ENCODE measurements at places on chromosomes 3 and 15.
A peak's percentile ranks its signal among the peaks of the same experiment; 100 is the strongest.

GRCh38 chr15:97087006-97087741 lies 756.7 kb downstream of the NR2F2 start:
- DNase-seq = no peak

- no peak for DNase-seq
These were observed 55.6 kb downstream of the CYP11A1 start for GRCh38 chr15:74311734-74312444.

DNA sequence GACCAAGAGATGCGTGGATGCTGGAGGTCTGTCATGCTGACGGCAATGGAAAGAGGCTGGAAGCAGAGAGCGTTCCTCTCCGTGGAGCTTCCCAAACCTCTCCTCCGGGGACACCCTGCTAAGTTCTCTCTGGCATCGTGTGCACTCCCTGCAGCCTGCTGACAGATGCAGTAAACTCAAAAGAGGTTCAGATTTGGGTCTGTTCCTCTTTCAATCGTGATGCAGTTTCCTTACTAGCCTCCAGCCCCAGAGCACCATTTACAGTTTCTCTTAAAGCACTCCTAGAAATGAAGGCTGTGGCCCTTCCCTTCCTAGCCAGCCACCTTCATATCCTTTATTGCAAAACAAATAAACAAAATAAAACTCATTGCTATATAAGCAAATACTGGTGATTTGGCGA lies 47.3 kb upstream of the LRRC58 start:
- no peak for DNase-seq

DNA sequence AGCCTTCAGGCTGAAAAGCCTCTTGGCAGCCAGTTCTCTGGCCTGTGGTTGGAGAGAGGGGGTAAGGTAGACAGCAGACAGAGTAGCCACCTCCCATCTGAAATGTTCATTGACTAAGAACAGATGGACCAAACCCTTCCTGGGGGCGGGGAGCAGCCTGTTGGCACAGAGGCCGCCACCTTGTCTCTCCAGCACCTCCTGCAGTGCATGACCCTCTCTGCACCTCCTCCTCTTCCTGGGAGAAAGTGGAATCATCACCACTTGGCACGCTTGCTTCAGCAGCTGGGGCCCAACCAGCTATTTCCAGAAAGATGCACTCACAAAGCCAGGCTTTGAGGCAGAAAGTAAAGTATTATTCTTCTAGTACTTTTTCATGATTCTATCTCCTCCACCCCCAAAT lies 313.4 kb upstream of the CHRM5 start:
- DNase-seq = peak; percentile 57

- DNase-seq = no peak
These were observed 423.4 kb upstream of the WNT5A start for GRCh38 chr3:55910543-55910942.

GRCh38 chr15:50993598-50993997 lies 85.1 kb downstream of the AP4E1 start:
- no peak for DNase-seq

DNA sequence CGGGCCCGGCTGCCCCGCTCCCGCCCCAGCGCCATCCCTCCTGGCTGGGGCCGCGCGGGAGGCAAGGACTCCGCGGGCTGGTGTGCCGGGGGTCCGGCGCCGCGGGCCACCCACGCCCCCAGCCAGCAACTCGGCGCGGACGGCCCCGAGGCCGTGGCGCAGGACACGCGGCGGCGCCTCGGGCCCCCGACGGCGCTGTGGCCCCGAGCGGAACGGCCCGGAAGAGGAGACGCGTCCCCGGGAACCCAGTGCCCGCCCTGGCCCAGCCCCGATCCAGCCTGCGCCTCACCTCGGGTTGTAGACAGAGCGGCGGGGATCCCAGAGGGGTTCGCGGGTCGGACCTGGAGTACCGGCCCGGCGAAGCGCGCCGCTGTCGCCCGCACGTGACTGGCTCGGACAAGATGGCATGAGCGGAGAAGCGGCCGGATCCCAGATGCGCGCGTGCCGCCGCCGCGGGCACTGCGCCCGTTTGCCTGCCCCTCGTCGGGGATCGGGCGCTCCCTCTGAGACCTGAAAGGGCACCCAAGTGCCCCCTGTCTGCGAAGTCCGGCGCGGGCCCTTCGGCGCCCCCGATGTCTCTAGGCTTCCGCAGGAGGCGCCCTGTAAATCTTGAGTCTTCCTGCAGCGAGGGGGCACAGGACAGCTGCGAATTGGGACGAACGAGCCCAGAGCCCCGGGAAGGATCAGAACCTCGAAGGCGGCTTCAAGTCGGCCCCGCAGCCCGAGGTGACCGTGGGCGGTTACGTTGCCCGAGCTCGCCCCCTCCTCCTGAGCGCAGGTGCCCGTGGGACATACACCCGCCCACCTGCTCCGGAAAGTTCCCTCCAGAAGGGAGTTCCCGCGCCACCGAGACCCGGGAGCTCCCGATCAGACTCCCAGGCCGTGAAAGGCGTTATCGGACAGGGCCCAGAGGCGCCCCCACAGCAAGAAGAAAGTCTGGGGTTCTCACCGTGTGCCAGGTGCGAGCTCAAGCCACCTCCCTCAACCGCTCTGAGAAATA lies 598 bp upstream of the SFMBT1 start:
- no peak for DNase-seq

DNA sequence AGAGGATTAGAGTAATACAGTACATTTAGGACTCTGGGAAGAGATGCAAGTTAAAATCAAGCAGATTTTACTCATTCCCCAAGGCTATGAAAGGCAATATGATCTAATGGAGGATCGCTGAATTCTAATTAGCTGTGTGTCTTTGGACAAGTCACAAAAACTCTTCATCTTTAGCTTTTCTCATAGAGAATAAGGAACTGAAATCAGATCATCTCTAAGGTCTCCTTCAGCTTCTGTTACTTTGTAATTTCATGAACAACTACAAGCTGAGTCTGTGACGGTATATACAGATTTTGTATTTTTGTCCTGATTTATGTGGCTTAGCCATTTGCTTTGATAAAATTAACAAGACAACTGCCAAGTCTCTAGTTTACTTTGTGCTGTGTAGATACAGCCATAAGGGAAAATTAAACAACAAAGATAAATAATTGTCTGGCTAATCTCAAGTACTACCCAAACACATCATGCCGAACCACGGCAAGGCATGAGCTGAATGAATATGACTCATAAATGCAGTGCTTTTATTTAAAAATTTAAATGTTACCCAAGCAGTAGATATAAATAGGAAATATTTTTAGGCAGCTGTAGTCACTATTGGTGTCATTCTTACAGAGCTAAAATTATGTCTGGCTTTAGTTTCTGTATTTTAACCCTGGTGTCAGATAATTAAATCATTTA lies 81.5 kb downstream of the GAP43 start:
- no peak for DNase-seq

DNA sequence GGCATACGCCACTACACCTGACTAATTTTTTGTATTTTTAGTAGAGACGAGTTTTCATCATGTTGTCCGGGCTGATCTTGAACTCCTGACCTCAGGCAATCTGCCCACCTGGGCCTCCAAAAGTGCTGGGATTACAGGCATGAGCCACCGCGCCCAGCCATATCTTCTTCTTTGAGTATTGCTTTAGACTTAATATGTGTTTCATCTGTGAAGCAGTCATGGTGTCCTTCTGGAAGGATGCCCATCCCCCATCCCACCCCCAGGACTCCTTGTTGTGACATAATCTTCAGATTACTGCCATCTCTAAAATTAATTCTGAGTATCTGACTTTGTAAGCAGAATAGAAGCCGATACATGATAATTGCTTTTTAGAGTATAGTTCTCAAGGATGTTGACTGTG lies 57.7 kb downstream of the KLHL25 start:
- DNase-seq = no peak

DNA sequence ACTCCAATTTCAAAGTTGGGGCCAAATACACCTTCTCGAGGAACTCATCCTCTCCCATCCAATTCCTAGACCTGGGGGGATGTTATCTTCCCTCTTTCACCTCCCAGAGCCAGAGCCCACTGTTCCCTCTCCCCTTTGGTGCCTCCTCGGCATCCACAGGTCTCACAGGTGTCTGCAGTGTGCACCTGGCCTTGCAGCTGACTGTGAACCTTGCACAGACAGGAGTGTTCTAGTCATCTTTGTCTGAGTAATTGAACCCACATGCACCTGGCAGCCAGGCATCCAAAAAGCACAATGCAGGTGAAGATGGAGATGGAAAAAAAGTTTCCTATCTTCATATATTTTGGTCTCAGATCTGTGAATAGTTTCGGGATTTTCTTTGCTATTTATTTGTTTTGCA lies 30.8 kb downstream of the PCOLCE2 start:
- DNase-seq = no peak

DNA sequence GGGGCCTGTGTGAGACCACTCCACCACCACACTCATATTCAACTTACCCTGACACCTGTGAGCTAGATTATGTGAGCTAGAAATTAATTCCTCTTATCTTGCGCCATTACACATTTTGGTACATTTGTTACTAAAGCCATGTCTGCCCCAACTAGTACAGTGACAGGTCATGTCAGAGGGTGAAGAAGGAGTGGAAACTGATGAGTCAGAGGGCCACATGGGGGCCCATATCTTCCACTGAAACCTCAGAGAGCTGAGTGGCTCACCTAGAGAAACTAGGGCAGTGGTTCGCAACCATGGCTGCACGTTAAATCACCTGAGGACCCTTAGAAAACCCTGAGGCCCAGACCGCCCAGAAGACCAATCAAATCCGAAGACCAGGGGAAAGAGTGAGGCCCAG lies 15.7 kb upstream of the MEF2A start:
- no peak for DNase-seq

- DNase-seq = peak; percentile 43
These were observed 77.8 kb downstream of the IL20RB start for GRCh38 chr3:137035631-137036030.

GRCh38 chr15:44711743-44712345 lies 527 bp downstream of the B2M start:
- no peak for DNase-seq

DNA sequence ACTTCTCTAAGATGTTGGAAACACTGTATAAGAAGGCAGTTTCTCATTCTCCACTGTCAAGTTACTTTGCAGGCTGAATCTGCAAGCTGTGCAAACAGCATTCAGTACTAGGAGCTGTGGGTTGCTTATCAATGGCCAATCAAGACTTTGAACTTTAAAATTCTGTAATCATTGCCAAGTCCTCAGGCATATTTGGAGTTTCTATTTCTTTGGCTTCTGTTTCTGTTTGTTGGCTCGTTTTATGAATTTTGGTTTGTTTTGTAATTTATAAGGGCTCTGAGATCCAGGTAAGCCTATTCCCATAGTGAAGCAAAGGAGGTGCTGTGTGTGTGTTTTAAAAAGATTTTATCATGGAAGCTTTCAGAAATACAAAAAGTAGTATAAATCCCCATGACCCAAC lies 32.1 kb downstream of the TLNRD1 start:
- no peak for DNase-seq

DNA sequence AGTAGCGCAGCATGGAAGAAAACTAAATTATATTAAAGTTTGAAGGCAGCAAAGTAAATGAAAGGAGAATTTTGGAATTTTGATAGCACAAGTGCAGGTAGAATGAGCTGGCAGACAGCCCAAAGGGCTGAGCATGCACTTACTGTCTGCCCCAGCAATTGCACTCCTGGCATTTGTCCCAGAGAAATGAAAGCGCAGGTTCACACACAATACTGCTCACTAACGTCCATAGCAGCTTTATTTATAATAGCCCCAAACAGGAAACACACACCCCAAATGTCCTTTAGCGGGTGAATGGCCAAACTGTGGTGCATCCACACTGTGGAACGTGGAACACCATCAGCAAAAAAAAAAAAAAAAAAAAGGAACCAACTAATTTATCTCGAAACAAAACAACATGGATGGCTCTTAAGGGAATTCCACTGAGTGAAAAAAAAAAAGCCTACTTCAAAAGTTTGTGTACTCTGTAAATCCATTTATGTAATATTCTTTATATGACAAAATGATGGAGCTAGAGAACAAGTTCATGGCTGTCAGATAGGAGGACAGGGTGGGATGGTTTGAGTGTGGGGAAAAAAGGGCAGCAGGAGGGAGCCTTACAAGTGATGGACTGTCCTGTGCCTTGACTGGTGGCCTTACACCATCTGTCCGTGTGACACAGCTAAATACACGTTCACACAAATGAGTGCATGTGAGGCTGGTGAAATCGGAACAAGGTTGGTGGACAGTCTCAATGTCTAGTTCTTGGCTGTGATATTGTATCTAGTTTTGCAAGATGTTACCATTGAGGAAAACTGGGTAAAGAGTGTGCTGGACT lies 6.0 kb upstream of the TM2D3 start:
- DNase-seq = no peak

DNA sequence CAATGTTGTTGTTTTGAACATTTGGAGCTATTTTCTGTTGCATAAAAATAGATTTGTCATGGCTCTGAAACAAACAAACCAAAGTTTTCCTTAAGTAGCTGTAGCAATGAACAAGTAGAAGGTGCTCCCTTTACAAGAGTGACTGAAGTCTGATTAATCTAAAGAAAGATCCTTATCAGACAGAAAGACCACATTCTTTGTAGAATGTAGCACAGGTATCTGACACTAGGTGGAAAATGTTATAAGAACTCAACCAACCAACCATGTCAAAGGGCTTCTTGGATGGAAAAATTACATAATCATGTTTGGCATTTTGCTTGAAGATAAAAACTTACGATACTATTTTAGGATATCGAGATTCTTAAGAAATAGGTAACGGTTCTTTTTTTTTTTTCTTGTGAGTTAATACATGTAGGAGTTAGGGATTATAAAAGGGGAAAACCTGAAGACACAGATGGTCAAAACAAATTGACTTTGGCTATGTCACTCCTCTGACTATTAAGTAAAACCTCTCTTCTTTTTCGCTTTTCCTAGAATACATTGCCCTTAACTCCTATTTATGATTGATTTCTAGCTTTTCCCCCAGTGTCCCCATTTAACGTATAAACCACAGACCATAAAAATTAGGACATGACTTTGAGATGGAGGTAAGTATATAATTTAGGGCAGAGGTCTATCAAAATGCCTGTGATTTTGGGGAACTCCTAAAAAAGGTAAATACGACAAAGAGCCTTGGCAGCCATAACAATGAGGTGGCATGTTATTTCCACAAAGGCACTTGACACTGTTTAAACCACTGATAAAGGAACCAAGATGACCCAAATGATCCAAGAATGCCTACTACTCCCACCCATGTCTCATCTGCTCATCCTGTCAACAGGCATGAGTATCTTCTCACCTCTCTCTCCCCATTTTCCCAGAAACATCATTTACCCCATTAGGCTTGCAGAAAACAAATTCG lies 72.0 kb downstream of the CCR4 start:
- no peak for DNase-seq

DNA sequence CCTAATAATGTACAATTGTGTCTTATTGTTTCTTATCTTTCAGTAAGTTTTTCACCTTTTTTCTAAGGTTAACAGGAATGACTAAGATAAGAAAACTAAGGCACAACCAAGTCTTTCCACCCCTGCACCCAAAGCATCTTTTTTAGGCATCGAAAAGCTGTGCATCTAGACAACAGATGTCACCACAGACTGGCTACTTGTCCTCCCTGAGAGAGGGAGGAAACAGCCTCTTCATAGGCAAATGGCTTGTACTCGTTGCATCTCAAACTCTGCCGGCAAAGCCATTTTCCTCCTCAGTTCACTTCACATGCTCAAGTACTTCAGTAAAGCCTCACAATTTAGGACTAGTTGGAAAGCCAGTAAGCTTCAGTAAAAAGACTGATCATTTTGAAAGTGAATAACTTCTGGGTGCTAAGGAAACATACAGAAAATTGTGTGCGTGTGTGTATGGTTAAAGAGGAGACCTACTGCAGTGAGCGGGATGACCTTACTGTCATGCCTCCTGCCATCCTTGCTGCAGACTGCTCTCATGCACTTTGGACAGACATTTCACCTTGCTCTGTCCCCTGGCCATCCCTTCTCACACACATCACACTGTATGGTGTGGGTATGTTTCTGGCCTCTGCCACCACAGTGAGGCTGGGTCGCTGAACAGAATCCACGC lies 36.5 kb upstream of the HACD2 start:
- no peak for DNase-seq

All from H4 (cell line).